ENCODE measurements at places on chromosomes 12 and 14.

DNA sequence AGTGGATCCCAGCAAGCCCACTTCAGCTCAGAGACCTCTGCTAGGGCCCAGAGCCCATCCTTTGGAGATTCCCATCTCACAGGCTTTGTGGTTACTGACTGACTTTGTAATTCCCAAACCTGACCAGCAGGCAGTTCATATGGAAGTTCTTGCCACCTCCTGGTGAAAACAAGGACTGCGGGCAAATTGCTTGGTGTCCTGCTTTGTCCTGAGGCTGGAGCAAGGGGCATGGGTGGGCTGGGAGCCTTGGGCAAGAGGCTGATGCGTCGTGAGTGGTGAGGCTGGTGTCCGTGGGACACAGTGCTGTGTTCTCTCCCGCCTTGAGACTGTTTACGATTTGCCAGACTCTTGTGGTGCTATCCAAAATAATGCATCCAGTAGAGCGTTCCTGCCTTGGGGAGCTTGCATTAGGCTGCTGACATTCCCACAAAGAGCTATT, 91.0 kb downstream of the LRRC74A start:
- peak; percentile 67 for DNase-seq

- no peak for DNase-seq
Measured at GRCh38 chr12:111401167-111401605, 4.5 kb upstream of the SH2B3 start.

DNA sequence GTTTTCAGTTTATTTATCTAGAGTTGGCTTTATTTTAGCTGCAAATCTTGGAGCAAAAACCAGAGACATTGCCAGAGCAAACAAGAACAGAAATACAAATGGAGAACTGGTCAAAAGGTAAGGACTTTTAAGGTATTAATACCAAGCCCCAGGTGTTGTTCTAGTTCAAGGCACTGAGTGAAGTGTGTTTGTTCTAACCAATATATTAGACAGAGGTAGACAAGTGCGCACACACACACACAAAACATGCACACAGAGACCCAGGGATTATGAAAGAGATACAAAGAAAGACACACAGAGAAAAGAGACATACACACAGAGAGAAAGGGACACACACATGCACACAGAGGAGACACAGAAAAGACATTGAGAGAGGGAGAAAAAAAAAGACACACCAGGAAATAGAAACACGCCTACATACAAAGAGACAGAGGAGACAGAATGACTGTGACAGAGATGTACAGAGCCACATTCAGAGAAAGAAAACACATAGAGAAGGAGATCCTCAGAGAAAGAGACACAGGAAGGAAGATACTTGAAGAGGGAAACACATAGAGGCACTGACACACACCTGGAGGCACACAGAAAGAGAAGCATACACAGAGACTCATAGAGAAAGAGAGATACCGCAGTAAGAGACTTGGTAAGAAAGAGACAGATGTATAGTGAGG, 50.2 kb downstream of the MIPOL1 start:
- DNase-seq = no peak

GRCh38 chr14:56754921-56755320, 55.4 kb downstream of the OTX2 start:
- no peak for DNase-seq

DNA sequence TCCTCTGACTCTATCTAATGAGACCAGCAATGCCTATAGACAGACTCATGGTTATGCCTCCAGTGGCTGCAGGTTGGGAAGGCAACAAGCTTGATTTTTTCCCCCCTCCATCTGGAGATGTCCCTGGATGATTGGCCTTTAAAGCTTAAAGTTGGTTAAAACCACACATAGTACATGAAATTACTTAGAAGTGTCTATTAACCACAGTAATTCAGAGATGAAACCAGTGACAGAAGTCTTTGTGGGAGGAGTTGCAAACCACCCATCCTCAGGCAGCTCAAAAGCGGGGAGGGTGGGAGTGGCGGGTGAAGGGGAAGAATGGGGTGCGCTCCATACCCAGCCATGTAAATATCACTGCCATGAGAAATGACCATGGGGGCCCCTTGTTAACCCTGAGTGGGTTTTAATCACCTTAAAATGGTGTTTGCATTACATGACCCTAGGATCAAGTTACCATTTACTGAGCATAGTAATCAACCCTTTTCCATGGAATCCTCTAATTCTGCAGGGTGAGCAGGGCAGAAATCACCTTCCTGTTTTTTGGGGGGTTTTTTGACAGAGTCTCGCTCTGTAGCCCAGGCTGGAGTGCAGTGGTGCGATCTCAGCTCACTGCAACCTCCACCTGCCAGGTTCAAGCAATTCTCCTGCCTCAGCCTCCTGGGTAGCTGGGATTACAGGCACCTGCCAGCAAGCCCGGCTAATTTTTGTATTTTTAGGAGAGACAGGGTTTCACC, 133.5 kb downstream of the FOXN3 start:
- no peak for DNase-seq

- DNase-seq = no peak
Measured at GRCh38 chr14:80522936-80523335, 311.6 kb upstream of the DIO2 start.

DNA sequence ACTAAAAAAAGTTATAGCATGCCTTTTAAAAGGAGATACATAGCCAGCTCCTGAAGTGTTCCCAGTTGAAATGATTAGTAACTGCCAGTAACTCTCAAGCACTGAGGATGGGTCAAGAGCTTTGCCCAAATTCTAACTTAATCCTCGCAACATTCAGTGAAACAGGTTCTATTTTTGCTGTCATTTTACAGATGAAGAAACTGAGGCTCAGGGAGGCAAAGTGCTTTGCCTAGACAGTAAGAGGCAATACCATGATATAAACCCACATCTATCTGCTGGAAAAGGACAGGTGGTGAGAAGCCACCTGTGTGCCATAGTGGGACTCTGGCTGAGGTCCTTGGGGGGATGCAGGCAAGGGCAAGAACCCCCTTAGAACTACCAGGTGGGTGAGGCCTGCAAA, 8.8 kb downstream of the TESC start:
- DNase-seq = no peak

DNA sequence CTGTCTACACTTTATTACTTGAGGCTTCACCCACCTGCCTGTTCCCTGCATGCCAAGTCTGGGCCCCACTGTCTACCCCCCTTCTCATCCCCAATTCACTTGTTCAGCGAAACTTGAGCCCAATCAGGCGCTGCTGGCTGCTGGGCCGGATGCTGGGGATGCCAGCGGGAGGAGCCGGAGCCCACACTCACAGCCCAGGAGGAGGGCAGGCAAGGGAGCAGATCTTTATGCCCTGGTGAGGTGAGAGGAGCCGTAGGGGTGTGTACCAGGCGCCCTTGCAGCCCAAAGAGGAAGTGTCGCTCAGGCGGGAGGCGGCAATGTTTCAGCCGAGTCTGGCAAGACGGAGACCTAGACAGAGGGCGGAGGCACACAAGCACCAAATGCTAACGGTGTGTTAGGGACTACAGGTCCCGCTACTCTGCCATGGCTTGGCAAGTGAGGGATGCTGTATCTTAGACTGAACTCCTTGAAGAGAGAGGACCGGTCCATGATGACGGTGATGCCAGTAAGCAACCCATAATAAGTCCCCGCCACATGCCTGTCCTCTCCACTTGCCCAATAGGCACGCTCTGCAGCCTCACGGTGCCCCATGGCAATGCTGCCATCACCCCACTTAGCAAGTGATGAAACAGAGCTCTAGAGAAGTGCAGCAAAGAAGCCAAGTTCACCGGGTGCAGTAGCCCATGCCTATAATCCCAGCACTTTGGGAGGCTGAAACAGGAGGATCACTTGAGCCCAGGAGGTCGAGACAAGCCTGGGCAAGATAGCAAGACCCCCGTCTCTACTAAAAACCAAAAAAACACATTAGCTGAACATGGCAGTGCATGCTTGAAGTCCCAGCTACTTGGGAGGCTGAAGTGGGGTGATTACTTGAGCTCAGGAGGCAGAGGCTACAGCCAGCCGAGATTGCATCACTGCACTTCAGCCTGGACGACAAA, 41.6 kb downstream of the LRRC74A start:
- peak; percentile 71 for DNase-seq

- DNase-seq = no peak
Measured at GRCh38 chr14:91968280-91968679, 20.8 kb upstream of the FBLN5 start.

GRCh38 chr12:89257340-89257739, 95.0 kb downstream of the DUSP6 start:
- DNase-seq = no peak

- no peak for DNase-seq
Measured at GRCh38 chr12:44101475-44101874, 265.6 kb downstream of the TMEM117 start.

DNA sequence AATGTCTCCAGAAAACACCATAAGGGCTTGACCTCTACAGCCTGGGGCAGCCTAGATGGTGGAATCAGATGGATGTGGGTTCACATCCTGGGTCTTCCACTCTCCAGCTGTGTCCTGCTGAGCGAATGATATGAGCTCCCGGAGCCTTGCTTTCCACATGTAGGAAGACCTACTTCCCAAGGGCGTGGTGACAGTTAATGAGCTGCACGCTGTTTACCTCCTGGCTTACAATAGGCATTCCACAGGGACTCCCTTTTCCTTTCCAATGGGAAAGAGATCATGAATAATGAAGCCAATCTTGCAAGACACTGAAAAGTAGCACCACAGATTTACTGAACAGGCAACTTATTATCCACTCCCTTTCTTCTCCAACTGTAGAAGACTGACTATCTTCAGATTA, 46.1 kb downstream of the TMTC1 start:
- no peak for DNase-seq

DNA sequence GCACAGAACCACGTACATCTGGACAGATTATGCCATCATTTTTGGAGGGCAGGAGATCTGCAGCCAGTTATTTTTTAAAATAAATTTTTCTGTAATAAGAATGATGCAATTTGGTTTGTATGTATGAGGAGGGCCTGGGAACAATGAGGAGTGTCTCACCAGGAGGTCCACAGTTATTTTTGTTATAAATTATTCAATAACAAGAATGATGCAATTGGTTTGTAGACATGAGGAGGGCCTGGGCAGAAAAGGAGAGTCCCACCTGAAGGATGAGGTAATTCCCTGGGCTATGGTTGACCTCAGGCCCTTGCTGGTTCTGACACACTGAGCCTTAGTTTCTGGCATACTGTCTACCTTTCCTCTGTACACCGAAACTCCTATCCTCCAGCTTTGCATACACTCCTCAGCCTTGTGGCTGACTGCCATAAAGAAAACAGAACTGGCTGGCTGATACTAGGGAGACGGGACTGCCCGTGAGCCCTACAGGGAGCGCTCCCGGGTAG, 9.0 kb upstream of the DCD start:
- DNase-seq = no peak

DNA sequence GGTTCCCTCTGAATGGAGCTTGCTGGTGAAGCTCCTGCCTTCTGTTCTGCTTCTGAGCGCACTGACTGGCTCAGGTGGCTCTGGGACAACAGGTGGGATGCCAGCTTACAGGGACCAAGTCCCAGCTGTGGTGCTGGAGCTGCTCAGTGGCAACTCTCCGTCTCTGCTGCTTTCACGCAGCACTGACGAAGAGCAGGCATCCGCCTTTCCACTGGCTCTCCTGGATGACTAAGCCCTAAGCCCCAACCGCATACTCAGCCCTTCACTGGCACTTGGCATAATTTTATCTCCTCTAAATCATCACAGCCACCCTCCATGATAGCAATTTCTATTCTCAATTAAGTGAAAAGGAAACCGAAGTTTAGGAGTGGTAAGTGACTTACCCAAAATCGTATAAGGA, 3.7 kb upstream of the RTL1 start:
- DNase-seq = no peak

DNA sequence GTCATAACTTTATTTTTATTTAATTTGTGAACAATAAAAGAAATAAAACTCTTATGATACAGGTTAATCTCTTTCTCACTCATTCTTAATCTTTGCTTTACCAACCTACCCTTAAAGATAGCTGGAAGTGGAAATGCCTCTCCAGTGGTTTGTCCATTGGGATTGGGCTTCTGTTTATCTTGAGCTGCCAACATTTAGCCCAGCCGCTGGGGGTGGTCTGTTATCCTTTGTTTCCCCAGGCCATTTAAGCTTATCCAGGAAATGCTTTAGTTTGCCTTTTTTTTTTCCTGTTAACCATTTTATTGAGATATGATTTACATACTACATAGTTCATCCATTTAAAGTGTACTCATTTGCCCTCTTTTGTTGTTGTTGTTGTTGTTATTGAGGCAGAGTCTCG, 8.2 kb downstream of the TDG start:
- DNase-seq = no peak

DNA sequence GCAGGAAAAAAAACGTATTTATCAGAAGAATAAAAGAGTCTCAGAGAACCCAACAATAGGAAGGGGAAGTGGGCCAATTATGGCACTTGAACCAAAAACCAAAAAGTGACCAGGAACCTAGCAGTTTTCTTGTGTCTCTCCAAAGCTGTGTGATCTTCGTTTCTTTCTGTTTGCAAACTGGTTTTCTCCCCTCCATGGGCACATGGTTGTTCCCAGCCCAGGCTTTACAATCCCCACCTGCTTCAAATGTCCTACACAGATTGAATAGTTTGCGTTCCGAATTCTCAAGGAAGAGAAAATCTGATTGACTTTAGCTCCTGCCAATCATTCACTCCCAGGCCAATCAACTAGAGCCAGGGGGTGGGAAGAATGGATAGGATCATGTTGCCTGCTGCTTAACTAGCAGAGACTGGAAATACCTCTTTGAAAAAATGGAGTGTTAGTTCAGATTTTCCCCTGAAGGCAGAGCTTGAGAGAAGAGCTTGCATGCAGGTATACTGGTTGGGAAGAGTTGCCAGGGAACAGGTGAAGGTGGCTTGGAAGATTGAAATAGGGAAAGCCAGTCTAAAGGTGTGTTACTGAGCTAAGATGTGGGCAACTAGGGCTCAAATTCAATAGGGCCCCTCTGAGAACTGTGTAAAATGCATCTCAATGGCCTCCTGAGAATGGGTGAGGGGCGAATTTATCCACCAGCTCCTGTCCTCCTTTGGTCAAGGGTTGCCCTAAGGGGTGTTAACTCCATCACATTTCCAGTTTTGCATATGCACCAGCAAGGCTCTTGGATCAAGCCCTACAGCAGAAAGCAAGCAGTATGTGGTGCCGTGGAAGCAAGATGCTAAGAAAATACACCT, 106.4 kb upstream of the SRRM4 start:
- DNase-seq = no peak

DNA sequence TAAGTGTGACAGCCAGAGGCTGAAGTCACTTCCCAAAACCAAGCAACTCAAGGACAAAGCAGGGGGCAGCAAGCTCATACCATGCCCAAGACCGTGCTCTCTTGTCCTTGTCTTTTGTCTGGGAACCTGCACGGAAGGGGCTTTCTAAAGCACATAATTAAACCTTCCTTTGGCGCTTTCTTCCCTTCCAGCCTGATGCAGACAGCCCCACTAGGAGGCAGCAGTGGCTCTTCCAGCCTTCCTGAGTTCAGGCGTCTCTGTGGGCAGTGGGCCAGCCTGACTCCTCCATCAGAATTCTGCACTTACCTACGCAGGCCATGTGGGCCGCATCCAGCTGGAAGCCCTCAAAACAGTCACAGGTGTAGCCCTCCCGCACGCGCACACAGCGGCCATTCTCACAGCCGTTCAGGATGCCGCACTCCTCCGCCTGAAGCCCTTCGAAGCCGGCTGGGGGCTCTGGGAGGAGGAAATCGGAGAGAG, 7.6 kb downstream of the ISCA2 start:
- DNase-seq = no peak
